ENCODE measurements at places on chromosomes 7 and 10.

DNA sequence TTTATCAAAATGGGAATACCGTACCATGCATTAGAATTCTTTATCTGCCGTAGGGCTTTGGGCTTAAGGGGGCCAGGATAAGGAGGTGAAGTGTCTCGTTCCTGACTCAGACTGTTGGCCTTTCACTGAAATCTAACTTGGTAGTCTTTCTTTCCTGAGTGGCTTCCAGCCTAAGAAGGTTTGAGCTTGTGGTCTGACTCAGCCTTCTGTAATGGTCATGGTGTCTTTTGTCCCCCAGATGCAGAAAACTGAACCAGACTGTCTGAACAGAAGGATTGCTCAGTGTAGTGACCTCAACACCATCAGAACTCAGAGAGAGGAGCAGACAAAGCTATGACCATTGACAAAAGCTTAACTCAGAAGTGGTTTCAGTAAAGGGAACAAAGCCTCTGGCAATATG is 39.5 kb downstream of the WNT2 start:
- DNase-seq, result no peak

DNA sequence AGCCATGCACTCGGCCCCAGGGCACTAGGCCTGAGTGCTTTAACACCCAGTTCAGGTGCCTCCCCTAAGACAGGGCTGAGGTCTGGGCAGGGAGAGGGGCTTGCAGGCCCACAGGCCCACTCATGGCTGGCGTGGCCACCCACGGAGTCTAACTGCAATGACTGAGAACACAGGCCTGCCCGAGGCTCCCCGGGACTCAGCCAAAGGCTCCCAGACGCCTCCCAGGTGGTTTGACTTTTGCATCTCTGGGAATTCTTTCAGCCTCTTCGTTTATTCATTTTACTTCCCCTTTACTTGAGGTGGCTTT is 37.3 kb downstream of the PTPRN2 start:
- DNase-seq, result no peak

- DNase-seq, result no peak
Measured at GRCh38 chr10:58967551-58968388, 208.7 kb upstream of the PHYHIPL start.

DNA sequence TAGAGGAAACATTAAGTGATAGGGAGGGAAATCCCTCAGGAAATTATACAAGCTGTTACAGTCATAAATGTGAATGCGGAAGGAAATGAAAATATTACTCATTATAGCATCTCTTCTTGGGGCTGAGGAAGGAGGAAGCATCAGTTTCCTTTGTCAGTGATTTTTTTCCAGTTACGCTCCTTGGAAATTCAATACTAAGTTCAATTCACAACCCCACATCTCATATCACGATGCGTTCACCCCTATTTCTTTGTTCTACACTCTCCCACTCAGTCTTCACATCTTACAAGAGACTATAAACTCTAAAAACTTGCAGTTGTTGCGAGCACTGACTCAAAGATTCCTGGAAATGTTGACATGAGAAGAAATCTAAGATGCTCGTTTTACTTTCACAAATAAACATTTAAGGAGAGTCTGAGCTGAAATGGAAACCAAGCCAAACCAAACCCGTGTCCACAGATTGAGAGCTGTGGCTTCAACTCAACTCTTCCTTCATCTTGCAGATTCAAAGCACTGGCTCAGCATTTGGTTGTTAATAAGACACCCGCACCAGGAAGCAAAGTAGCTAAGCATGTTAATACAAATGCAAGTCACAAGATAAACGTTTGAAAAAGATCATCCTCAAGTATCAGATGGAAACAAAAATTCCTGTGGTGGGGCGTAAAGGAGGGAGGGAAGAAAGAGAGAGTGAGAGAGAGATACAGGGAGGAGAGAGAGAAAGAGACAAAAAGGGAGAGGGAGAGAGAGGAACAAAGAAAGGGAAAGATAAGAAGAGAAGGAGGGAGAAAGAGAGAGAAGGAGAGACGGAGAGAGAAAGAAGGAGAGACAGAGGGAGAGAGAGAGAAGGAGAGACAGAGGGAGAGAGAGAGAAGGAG is 150.0 kb upstream of the RSU1 start:
- DNase-seq, result no peak

DNA sequence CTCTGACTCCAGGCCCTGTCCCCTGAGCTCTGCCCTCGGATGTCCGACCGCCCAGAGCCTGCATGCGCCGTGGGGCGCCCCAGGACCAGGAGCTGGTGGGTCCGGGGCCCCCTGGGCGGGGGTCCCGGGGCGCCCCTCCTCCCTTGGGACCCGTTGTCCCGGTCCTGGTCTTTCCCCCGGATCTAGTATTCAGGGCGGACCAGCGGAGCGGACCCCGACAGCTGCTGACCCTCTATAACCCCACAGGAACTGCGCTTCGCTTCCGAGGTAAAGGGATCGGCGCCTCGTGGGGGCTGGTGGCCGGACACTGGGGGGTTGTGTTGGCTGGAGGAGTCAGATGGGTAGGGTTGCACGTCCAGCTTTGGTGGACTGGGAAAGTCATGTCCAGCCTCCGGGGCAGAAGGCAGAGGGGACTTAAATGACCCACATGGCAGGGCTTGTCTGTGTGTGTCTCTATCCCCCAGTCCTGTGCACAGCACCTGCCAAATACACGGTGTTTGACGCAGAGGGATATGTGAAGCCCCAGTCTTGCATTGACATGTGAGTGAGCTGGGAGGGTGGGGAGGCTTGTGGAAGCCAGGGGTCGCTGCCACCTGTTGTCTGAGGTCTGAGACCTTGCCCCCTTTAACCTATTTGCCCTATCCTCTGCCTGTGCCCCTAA is 520 bp downstream of the MOSPD3 start:
- DNase-seq, result no peak

DNA sequence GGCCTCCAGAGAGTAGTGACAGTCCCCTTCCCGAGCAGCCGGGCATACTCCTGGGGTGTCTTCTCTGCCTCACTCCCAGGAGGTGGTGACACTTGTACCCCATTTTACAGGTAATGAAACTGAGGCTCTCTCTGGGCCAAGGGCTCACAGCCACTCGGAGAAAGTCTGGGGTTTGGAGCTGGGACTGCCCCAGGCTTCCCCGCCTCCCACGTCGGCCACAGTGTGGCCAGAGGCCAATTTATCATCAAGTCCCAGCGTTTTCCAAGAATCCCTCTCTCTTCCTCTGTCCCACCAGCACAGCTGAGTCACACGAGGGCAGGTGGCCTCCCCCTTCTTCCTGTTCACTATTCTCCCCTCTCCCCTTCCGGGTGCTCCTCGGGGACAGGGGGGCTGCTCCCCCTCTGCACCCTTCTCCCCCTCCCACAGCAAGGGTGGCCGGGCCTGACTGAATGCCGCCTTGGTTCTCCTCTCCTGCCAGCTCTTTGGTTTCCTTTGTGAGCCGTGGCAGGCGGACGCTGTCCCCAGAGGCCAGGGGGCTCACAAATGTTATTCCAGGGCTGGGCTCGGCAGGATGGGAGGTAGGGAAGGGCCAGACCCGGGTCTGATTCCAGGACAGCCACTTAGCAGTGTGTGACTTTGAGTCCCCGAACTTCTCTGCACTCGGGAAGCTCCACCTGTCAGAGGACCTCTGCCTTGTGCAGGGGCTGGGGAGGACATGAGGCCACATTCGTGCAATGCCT is 17.7 kb downstream of the CLIP2 start:
- DNase-seq, result no peak

DNA sequence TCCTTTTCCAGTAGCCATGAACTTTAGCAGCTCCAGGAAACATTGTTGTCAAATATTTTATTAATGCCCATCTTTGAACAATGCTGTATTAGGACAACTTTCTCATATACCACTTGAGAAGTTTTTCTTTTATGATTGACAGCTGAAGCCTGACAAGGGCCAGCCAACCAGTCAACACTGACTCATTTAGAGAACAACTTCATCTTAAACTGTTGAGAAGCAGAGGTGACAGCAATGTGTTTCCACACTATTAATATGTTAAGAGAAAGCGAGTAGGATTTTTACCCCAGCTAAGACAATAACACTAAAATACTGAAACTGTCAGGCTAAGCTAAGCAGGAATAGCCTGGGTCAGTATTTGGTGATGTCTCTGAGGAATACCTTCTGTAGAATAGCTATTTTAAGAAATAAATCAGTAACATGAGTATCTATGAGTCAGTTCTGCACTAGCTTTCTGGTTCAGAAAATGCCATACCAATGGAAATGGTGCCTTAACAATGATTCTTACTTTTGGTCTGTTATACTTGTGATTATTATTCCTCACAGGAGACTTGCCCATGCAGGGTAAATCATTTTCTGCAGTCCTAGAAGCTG is 168.8 kb upstream of the POT1 start:
- no peak for DNase-seq

DNA sequence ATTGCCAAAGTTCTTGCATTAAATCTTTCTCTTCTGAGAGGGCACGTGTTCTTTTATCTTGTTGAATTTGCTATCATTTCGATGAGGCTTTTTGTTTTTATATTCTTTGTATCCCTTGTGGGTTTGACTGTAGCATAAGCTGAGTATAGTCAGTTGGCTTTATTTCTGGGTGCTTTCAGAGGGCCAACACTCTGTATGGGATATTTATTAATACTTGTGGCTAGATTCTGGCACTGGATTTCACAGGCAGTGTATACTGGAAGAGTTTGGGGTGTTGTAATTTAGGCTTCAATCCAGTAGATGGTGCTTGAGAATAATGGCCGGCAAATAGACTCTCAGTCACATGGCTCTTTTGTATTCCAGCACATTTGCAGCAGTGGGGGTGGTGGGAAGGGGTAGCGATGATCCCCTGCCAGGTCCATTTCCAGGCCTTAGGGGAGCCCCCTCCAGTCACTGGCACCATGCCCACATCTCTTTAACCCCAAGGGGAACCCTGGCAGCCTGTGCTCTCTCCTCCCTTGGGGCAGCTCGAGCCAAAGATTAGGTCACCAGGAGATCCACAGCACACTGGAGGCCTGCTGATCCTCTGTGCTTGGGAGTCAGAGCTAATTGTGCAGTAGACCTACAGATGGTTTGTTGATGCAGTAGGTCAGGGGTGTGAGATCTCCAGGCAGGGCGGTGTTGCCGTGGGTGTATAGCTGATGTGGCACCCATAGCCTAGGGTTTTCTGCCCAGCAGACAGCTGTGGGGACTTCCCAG is 81.8 kb downstream of the PTPN20 start:
- DNase-seq, result no peak

DNA sequence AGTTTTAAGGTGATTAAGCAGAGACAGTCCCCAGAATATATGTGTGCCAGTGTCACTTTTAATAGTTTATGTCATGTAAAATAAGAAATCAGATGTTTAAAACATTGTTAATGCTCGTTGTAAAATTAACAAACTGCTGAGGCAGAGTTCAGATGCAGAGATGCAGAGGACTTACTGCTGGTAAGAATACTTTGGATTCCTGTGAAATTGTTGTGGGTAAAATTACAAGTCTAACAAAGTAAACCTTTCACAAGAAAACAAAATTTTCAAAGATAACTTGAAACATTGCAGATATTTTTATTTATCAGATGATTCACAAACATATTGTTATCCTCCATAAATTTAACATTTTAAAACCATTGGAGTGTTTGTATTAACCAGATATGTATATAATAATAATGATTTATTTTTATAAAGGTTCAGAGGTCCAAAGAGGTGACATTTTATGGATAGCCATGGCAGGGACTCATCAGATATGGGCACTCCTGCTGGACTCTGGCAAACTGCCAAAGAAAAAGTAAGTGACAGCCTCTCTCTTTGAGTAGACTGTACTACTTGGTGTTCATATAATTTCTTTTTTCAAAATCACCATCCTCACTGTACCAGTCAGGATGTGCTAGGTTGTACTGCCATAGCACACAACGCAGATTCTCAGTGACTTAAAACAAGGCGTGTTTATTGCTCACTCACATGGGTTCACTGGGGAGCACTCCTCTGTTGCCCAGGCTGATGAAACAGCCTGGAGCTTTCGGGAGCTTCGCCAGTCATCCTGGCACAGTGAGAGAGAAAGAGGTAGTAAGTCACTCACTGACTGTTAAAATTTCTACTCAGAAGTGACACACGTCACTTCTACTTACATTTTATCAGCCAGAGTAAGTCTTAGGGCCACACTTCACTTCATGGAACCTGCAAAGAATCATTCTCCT is 43.5 kb downstream of the NHLRC2 start:
- DNase-seq, result no peak

DNA sequence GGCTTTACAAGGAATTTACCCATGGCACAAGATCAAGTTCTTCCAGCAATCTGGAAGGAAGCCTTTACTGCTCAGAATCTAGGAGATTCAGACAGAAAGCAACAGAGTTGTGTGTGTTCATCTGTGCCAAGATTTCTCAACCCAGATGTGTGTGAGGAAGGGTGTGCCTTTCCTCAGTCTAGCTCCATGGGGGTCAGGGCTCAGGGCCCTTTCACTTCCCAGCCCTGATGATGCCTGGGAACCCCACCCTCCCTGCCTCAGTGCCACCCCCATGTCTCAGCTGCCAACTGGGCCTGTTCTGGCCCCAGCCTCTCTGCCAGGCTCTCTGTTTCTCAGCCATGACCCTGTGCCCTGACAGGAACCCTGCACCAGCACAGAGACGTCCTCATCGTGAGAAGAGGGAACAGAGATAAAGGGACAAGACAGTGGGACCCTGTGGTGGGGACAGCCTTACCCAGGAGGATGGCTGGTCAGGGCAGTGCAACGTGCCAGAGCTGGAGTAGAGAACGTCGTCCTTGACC is 102.0 kb downstream of the VIPR2 start:
- DNase-seq, result no peak

DNA sequence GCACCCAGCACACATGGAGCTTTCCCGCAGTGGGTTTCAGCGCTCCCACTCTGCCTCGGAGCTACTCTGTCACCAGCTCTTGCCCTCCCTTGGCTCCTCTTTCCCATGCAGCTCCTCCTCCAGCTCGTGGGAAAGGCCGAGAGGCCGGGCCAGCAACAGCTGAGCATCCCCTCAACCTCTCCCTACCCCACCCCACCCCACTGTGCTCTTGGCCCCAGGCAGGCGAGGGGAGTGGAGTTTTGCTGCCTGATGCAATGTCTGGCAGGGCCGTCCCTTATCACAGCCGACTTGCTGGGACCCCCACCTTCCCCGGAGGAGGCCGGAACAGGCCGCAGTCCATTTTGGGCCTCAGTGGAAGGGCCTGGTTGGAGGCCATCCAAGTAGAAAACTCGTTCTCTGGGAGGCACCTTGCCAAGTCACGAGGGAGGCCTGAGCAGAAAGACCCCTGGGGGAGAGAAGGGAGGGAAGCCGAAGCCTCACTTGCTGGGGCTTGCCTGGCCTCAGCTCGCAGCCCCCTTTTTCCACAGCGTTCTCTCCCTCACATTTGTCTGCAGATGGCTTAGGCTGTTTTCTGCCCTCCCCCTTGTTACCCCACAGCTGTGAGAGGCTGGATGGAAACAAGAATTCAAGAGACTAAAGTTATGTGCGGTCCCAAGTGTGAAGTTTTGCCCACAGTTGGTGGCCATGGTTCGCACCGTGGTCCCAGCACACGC is 35.3 kb downstream of the CHST3 start:
- no peak for DNase-seq

DNA sequence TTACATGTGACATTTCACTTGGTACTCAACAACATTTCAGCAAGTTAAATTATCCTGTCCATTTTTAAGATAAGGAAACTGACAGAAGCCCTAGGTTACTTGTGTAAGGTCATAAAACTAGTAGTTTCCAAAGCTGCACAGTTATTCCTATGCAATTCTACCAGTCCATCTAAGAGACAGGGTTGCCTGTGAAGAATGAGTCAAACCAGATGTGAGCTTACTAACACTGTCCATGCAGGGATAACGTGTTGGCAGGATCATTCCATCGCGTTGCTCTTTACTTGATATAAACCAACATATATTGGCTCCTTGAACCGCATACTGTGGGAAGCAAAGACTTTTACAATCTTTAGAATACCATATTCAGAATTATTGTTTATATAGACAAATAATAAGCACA is 280.9 kb upstream of the HGF start:
- no peak for DNase-seq
